HFFc6 (cell line): ENCODE measurements at places on chromosomes 4 and X. TPM values are rescaled to one million over a fixed set of nuclear protein-coding genes. Genes with fewer than 3 reads are reported as not detected.

- H3K4me1 ChIP-seq, result no peaks in the 10 kb centered on the region
- H3K4me3 ChIP-seq, result no peak overlapping the region
- H3K27ac ChIP-seq, result no peak overlapping the region
- no peaks in the 10 kb centered on the region for H3K36me3 ChIP-seq
- no peak for DNase-seq
- H3K27me3 ChIP-seq, result no peaks in the 10 kb centered on the region
These were observed 143.7 kb downstream of the RPA4 start for GRCh38 chrX:97027384-97027922.

- H3K4me1 ChIP-seq, result no peaks in the 10 kb centered on the region
- peaks cover 1% of the 10 kb centered on the region; the same call in 1 of the 2 replicates for H3K27me3 ChIP-seq
- no peak for DNase-seq
- no peak overlapping the region for H3K4me3 ChIP-seq
- H3K36me3 ChIP-seq, result no peaks in the 10 kb centered on the region
These were observed 79.2 kb upstream of the ATOH1 start for GRCh38 chr4:93749292-93749761.

DNA sequence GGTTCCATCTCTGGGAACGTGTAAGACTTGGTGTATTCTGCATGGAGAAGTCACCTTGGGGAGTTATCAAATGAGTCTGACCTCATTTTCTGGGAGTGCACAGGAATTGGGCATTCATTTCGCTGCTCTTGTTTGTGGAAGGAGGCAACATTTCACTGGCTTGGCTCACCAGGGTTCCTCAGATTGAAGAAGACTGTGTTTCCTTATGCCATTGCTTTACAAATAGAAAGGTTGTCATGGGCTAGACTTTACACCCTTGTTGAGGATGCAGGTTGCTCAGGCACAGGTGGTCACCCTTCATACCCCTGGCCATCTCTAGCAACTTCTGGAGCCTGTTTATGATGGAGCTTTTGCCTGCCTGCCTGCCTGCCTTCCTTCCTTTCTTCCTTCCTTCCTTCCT, 114.4 kb downstream of the AASDH start:
- no peak for DNase-seq
- H3K4me3 ChIP-seq, result no peak overlapping the region
- H3K27ac ChIP-seq, result no peak overlapping the region
- no peaks in the 10 kb centered on the region for H3K36me3 ChIP-seq
- H3K27me3 ChIP-seq, result peaks cover 3% of the 10 kb centered on the region
- H3K4me1 ChIP-seq, result no peaks in the 10 kb centered on the region

DNA sequence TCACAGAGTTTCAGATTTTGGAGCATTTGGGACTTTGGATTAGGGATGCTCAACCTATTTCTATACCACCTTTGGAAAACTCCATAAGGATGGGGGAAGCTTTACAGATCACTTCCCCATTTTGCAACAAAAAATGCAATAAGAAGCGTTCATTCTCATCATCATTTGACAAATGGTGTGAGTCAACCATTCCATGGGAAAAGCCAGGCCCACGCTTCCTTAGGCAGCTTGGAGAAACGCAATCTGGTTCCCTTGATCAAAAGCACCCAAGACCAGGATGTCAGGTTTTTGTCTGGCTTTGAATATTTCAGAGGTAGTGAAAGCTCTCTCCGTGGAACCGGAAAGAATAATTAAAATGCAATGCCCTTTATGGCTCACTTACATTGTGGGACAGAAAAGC, 79.3 kb upstream of the C4orf50 start:
- H3K27me3 ChIP-seq, result no peaks in the 10 kb centered on the region; the same call in 1 of the 2 replicates
- H3K36me3 ChIP-seq, result no peaks in the 10 kb centered on the region
- H3K4me3 ChIP-seq, result no peak overlapping the region
- H3K4me1 ChIP-seq, result no peaks in the 10 kb centered on the region

FOXR2 gene
- not detected in 3 replicates for total RNA-seq

FAAH2 gene
- 0.24 TPM in 1 of 3 replicates, not detected in the others for total RNA-seq
